ENCODE measurements at places on chromosomes 1 and 21.
A peak's percentile ranks its signal among the peaks of the same experiment; 100 is the strongest.

DNA sequence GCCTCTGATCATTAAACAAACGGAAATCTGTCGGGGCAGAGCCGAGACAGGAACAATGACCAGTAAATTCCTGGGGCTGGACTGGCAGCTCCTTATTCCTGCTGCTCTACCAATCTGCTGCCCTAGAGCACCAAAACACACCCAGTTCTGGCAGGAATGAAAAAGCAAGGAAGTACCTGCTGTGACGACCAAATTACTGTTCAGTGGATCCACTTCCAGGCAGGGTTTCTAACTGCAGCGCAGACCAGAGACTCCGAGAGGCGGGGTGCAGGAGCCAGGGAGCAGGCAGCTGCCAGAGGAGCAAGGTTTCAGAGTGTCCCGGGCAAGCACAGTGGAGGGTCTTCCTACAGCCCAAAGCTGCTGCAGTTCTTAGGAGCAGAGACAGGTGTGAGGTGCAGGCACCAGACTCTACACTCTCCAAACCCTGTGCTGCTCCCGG is 32.4 kb downstream of the KANK4 start:
- DNase-seq, result no peak

GRCh38 chr1:2368053-2368744 is 23.2 kb downstream of the MORN1 start:
- DNase-seq, result no peak

DNA sequence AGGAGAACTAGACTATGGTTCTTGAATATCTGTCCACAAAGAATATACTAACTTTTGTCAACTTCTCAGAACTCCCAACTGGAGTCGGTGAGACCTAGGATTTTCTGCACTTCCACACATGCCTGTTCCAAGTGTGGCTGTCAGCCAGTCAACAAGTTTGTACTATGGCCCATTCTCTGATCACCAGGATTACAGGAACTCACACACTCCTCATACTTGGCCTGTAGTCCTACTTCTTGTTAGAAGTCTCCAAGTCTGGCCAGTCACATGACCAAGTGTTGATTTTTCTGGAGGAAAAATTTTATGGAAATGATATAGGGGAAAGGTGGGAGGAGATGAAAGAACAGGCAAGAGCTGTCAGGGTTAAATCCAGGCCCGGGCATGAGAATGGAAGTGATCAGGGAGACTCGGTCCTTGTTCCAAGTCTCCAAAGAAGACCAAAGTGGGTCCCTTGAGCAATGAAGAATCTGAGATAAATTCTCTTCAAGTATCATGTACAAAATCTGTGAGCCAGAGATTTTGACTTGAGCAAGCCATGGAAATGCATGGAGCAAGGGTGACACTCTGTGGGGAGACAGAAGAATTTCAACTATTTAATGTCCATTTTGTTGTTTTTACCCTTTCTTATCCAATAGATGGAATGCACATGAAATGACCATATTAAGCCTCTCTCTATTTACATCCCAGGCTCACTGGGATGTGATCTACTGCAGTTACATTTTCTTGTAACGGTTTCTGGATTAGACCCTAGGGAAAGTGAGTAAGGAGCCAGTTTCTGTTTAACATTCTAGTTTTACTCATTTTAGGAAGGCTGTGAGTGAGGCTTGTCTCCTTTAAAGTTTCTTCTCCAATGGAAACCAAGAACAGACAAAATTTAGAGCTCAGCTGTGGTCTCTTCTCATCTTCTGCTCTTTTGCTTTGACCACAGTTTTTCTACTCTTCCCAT is 320.9 kb downstream of the ASTN1 start:
- DNase-seq, result peak; percentile 81

GRCh38 chr1:81758181-81758580 is 42.6 kb upstream of the ADGRL2 start:
- DNase-seq, result no peak

- DNase-seq, result peak; percentile 27
Measured at GRCh38 chr21:37484535-37485474, 118.2 kb downstream of the DYRK1A start.

DNA sequence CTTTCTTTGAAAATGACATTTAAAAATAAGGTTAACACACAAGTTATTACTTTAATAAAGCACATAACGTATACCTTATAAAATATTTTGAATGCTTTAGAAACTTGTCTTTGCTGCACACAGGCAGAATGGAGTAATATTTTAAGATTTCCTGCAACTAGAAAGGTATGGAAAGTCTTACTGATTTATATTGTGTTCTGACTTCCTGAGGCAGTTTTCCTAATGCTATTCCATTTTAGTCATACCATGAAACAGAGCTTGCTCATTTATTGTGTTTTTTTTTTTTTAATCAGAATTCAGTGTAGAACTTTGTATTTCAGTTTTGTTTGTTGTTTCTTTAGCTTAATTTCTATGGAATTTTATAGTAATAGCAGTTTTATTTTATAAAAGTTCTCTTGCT is 60.9 kb upstream of the S1PR1 start:
- no peak for DNase-seq

DNA sequence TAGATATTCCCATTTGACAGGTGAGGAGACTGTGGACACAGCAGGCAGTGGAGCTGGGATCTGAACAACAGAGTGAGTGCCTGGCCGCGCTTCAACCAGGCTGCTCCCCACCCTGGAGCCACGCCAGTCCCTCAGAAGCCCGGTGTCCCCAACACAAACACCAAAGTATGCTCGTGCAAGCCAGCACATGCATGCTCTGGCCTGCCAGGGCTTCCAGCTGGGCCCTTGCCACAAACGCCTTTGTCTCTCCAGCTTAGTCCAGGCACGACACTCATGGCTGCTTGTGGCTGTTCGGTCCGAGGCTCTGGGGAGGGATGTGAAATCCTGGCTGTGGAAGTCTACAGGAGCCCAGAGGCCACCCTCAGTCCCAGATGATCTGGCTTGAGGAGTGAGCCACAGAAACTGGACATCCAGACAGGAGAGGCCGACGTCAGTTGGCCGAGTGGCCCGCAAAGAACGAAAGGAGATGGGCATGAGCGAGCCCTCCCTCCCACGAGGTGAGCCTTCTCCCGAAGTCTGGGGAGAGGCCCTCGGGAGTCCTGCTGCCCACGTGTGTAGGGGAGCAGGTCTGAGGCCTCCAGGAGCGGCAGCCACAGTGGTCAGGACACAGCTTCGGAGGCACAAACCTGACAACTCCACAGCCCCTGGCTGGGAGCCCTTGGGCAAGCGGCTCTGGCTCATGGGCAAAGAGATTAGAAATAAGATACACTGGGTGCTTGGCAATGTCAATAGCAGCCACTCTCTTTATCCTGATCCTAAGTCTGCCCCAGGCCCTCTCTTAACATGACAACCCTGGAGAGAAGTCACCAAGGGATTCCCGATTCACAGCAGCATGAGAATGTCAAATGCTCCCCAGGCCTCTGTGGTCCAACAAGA is 117.1 kb upstream of the IFFO2 start:
- peak; percentile 15 for DNase-seq

DNA sequence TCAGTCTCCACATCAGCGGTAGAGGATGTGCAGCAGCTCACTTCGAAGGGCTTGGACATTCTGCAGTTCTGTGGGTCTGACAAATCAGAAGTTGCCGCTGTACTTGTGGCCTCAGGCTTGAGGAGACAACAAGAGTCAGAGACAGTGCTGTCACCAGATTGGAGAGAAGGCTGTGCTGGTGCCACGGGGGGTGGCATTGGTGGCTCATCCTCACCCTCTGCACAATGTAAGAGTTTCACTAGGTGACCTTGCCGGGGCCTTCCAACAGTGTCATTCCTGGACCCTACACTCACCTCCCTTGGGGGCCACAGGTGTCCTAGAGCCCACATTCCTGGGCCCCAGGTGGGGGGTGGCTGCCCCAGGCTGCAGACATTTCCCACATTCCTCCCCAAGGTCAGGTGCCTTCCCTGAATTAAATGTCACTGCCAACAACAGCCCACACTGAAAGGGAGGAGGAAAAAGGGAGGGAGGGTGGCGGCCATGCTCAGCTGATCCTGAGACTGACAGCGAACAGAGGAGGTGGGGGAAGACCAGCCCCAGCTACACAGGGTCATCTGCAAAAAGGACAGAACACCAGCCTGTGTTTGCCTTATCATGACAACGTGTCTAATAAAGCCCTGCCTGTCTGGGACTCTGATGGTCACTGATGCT is 46.4 kb downstream of the TMCC2 start:
- DNase-seq, result no peak

DNA sequence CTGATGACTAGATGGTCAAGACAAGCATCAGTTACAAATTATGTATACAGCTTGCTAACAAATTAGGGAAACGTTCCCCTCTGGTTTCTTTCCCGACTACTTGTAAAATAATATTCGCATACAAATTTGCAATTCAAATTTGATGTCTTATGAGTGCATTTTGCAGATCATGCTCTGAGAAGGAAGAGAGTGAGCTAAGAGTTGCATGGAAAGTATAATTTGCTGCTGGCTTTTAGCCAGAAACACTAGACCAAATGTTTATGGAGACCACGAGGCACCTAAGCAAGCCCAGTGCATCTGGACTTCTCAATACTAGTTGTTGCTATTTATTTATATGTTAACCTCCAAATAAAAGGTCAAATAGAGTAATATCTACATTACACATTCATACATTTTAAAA is 216.0 kb downstream of the SMYD3 start:
- peak; percentile 41 for DNase-seq

GRCh38 chr1:15049067-15049466 is 104.5 kb upstream of the TMEM51 start:
- no peak for DNase-seq

DNA sequence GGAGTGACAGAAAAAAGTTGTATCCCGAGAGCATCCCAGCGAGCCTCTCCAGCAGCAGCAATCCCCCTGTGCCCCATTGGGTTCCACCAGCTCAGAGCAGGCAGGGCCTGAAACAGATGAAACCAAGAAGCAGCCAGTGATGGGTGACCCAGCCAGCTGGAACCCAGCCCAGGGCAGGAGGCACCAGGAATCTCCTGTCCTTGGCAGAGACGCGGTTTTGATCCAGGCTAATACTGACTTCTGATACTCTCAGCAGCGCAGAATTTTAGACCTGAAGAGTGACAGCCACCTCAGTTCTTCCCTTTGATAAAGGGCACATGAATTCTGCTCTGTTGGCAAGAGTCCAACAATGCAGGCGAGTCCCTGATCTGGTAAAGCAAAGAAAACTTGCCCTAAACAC is 11.4 kb upstream of the OLIG1 start:
- DNase-seq, result peak; percentile 62

- no peak for DNase-seq
Measured at GRCh38 chr1:81512252-81513003, 288.3 kb upstream of the ADGRL2 start.

- peak; percentile 70 for DNase-seq
Measured at GRCh38 chr1:48940962-48941732, 164.5 kb upstream of the BEND5 start.

DNA sequence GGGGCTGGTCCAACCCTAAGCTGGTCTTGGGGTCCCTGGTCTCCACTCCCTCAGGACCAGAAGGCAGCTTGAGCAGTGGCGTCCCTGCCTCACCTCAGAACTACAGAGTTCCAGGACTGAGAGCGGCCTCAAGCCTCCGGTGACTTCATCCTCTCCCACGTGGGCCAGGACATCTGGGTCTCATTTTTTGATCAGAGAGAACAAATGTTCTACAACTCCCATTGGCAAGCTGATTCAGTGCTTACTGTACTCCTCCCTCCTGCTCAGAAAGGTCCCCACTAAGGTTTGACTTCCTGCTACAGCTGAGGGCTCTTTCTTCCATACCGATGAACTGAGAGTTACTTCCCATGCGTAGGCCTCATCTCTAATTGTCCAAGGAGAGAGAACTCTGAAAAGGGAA is 78.5 kb downstream of the PLXNA2 start:
- DNase-seq, result no peak

GRCh38 chr1:37056325-37056724 is 22.0 kb upstream of the GRIK3 start:
- peak; percentile 63 for DNase-seq

- DNase-seq, result peak; percentile 26
Measured at GRCh38 chr1:92310185-92310597, 11.3 kb downstream of the RPAP2 start.

DNA sequence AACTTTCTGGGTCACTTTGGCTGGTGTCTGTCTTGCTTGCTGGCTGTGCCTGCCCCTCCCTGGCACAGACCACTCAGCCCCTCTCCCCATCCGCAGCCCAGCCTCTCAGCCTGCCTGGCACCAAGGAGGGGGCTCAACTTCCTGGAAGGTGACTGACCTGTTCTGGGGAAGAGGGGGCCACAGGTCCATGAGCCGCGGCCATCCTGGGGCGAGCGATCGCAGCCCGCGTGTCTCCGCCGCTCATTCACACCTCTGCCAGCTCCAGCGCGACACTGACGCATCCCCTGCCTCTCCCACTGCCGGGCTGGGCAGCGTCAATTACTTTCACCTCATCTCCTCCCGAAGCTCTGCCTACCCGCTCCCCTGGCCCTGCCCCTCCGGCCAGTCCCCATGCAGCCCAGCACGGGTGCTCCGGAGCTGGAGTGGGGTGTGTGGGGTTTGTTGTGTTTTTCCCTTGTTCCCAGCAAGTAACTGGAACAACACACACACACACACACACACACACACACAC is 14.3 kb downstream of the SLC6A9 start:
- peak; percentile 48 for DNase-seq

DNA sequence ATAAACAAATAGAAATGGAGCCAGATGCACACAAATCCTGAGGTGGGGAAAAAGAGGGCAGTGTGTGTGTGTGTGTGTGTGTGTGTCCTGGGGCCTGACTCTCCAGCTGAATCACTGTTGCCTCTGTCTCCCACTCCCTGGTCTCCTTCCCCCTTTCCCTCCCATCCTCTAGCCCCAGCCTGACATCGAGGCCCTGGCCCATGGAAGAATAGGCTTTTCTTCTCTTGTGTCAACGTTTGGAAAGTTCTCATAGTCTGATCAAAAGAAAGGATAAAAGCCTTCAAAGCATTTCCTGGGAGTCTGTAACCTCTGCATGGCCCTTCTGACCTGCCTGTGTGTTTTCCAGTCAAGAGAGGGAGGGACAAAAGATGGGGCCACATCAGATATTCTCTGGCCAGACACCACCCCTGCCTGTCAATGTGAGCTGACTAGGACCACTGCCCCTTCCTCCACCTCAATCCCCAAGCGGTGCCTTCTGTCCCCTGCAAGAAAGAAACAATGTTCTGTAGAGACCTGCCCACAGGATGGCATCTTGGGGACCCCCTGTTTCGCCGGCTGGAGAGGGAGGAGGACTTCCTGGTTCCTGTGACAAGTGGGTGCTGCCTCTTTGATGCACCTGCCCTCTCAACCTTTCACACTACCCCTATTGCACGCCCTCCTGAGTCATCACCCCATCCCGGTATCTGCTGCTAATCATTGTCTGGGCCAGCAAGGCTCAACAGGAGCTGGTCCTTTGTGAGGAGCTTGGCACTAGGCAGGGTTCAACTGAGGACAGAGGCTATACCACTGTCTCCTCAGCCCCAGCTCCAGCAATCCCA is 16.2 kb downstream of the KCNJ10 start:
- DNase-seq, result no peak

- no peak for DNase-seq
Measured at GRCh38 chr1:213828867-213829266, 158.9 kb upstream of the PROX1 start.

GRCh38 chr1:2906085-2906484 is 104.6 kb upstream of the TTC34 start:
- DNase-seq, result peak; percentile 52

GRCh38 chr1:201513498-201514243 is 6.7 kb upstream of the CSRP1 start:
- no peak for DNase-seq

- DNase-seq, result no peak
Measured at GRCh38 chr21:38434913-38435533, 63.3 kb downstream of the ERG start.

- no peak for DNase-seq
Measured at GRCh38 chr1:31874942-31875341, 59.1 kb upstream of the SPOCD1 start.
